ENCODE measurements at places on chromosomes 2 and 18.

DNA sequence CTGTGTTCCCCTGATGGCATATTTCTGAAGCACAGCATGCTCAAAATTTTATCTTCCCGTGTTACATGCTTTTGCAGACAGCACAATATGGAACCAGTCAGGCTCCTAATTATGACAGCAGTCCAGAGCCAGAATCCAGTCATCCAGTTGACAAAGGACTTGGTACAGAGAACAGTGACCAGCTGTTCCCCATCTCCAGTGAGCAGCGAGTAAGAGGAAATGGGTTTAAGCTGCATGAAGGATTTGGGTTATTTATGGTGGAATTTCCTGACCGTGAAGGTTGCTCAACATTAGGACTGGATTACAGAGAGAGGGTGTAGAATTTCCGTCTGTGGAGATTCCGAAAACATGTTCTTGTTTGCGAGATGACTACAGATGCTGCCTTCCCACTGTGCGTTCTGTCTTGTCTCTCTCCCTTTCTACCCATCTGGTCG is 24.4 kb downstream of the SGPP2 start:
- peak; percentile 83 for DNase-seq

DNA sequence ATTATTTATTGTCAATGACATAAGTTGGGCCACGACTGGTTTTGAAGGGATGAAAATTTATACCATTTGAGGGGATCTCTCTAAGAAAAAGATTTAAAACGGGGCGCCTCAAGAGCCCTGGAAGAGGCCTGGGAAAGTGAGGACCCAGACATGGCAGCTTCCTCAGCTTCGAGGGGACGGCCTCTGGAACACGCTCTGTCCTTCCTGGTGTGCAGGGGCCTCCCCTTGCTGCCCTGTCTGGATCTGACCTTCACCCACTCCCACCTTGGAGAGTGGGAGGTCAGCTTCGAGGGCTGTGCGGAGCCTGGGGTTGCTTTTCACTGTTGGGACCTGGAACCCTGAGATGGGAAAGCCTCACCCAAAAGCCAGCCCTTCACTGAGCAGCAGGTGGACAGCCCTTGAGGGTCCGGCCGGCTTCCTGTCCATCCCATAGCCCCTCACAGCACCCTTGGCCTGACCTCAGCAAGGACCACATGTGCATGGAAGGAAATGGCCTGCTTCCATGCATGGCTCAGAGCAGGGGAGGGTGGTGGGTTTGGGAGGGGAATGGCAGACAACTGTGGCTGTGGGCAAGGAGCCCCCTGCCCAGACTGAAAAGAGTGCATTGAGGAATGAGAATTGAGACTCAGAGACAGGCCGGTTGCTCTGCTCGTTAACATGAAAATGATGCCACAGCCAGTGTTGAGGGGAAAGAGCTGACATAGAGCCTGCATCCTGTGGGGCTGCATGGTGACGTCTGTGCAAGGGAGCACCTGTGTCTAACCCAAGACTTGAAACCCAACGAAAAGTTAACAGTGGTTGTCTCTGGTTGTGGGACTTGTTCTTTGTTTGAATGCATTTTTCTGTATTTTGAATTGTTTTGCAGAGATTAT is 16.3 kb downstream of the FBLN7 start:
- no peak for DNase-seq

GRCh38 chr2:165634855-165635254 is 159.2 kb downstream of the GALNT3 start:
- peak; percentile 4 for DNase-seq

DNA sequence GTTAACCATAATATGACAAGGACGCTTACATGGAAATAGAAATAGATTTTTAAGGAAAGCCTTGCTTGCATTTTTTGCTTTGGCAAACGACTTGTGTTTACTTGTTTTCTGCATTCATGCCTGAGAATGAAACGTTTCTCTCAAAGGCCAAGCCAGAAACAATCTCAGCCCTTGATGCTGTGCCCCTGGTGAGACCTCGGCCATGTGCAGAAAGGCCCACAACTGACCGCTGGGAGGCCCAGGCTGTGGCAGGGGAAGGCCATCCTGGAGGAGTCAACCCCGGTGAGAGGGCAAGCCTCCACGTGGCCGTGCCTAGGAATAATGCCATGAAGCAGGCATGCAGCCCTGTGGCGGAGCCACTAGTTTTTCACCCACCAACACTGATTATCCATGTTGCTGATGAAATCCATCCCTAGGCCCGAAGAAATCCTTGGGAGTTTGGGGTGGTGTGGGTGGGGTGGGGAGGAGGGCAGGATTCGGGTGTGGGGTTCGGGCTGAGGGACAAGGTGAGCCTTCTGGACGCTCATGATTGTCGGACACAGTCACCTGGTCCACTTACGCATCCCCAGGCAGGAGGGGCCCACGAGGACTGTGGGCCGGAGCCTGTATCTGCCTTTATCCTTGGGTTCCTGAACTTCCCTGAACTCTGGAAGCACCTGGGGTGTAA is 107.6 kb upstream of the APCDD1 start:
- no peak for DNase-seq

GRCh38 chr2:42566837-42567321 is 1.6 kb upstream of the MTA3 start:
- DNase-seq = no peak

DNA sequence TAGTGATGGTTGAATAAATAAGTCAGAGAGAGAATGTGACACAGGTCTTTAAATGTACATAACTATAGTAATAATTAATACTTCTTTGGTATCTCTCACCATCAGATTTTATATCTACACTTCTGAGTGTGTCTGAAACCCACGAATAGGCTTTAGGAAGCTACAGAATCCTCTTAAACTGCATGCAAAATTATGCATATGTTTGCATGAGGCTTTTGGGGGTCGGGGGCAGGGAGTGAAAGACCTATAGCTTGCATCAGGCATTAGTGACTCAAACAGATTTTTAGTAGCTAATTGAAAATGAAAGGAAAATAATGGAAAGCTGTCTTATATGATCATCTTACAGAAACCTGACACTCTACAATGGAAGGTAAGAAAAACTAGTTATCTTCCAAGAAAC is 14.9 kb downstream of the LRPPRC start:
- no peak for DNase-seq

DNA sequence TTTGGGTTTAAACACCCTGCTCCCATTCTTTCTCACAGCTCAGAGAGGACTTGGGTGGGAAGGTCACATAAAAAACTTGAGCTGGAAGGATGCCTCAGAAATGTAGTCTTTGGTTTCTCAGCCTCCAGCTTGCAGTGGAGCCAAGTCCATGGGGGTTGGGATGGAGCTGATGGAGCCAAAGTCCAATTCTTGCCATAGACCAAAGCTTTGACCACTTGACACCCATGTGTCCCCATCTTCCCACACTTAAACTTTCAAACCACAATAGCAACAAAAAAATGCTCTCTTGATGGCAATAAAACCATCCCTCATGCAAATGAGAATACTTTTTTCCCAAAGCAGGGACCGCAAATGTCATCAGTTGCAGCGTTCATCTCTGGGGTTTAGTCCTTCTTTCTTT is 14.7 kb upstream of the DAW1 start:
- no peak for DNase-seq

DNA sequence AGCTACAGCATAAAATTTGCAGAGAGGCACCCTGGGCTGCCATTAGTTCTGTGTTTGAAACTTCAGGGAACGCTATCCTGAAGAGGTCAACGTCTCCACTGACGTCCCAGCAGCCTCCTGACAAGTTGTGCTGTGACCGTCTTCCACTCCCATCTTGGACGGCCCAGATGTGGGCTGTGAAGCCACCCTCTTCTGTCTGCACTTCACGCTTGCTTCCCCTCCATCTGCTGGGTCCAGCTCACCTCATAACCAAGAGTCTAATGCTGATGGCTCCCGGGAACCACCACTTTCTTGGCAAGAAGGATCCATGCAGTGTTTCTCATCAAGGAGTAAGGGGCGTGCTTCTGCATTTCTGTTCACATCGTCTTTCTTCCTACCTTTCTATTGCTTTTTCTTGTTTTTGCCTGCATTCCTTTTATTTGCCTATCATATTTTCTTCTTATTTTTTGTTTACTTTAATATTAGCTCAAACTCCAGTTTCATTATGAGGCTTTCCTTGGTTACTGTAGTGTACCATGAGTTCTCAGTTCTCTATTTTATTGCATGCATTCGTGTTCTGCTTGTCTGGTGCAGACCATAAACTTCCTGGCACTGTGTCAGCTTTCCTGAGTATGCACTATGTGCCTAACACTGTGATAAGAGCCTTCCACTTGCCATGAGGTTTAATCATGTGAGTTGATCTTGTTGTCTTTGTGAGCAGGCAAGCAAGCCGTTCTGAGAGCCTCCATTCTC is 631.8 kb upstream of the RAB6C start:
- DNase-seq = no peak

DNA sequence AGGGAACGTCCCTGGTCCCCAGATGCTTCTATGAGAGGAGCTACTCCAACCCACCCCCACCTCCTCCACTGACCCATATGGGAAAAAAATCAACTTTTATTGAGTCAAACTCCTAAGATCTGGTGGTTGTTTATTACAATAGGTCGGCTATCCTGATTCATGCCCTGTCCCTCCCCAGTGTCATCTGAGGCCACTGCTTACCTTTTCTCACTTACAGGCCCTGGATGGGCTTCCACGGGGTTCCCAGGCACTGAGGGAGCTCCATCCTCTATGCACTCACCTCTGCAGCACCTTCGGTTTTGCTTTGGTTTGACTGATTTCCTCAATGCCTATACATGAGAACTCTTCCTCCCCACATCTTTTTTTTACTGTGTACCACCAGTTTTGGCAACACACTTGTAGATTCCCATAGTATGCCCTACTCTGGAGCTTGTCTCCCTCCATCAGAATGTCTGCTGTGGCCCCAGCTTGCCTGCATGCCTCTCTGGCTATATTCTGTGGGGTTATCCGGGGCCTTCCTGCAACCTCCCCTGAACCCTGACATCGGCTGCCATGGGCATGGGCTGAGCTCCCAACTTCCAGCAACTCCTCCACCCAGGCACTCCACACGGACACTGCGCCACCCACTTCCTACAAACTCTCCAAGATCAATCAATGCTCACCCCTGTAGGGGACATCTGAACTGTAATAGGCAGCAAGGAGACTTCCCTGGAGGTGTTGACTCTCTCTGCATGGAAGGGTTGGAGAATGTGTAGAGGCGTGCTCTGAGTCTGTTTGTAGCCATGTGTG is 236.1 kb downstream of the VAPA start:
- DNase-seq = no peak

- no peak for DNase-seq
Measured at GRCh38 chr2:11330457-11331142, 13.8 kb downstream of the ROCK2 start.

DNA sequence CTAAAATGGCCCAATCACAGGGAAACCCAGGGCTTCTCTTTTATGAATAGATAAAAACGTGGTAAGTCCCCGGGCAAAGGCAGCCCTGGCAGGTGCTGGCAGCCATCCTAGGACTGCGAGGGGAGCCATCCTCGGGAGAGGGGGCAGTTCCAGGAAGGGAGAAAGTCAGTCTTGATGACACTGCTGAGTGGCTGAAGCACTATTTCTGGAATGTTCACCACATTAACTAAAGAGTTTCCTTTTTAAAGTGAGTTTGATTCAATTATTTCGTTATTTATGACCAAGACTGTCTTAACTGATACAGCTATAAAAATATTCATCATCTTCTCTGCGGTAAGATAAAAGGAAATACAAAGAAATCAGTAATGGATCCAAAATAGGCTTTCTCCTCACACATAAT is 20.4 kb downstream of the TTR start:
- no peak for DNase-seq

DNA sequence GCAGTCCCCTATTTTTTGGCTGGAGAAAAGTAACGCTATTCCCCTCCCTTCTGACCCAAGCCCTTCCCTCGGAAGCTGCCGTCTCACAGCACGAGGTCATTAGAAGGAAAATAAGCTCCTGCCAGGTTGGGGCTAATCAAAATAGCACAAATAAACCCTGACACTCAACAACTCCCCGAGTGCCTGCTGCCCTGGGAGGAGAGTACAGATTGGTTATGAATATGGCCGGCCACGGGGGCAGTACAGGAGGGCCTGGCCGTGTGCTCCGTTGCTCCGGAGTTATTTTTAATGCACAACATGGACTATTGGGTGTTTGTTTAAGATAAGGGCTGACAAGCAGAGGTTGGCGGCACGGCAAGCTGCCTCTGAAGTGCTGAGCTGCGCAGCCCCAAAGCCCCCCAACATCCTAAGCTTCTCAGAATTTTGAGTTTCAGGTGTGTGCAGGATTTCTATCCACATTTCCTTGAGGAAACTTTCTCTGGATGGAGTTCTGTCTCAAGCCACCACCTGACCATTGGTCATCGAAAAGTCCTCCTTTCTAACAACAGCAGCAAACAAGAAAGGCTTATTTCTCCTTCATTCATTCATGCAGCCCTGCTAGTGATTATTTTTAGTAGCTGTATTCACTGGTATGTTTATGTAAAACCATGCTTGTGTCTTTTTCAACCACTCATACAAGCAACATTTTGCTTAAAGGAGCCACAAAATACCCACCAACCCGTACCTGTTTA is 58.7 kb downstream of the PAX3 start:
- DNase-seq = no peak

DNA sequence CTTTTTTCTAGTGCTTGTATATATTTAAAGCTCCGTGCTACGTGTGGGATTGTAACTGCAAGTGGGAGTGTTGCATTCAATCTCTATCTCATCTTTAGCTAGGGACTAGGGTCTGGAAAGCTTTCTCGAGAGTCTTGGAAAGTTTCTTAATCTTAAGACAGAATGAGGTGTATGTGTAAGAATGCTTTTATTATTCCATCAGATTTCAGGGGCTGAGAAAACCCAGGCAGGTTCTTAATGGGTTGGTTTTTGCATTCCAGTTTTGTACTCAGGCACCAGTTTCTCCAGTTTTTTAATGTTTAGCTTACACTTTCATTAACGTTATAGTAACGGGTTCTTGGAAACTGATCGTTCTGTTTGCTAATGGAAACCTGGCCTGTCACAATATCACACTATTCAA is 20.3 kb downstream of the MRPL19 start:
- DNase-seq = no peak

- no peak for DNase-seq
Measured at GRCh38 chr18:55024564-55024963, 65.3 kb upstream of the CCDC68 start.

GRCh38 chr2:86037795-86038192 is 67.9 kb downstream of the POLR1A start:
- no peak for DNase-seq

- DNase-seq = peak; percentile 45
Measured at GRCh38 chr2:230068016-230068650, 591 bp downstream of the SLC16A14 start.

- DNase-seq = no peak
Measured at GRCh38 chr2:62459106-62459505, 46.9 kb downstream of the TMEM17 start.

GRCh38 chr18:63753676-63754075 is 21.5 kb upstream of the SERPINB7 start:
- DNase-seq = no peak

GRCh38 chr18:13834496-13835015 is 10.6 kb downstream of the MC5R start:
- DNase-seq = no peak

GRCh38 chr2:82344670-82345069 is 2040.1 kb upstream of the LRRTM1 start:
- no peak for DNase-seq

GRCh38 chr2:43341959-43342757 is 115.8 kb upstream of the ZFP36L2 start:
- peak; percentile 6 for DNase-seq

GRCh38 chr18:31554776-31555175 is 36.9 kb upstream of the TTR start:
- no peak for DNase-seq

- DNase-seq = no peak
Measured at GRCh38 chr18:2423761-2424160, 147.5 kb downstream of the METTL4 start.

GRCh38 chr2:64192664-64193105 is 48.5 kb upstream of the PELI1 start:
- peak; percentile 62 for DNase-seq

GRCh38 chr18:59660786-59661743 is 36.2 kb downstream of the CCBE1 start:
- peak; percentile 74 for DNase-seq

Data from MCF 10A (cell line).